ENCODE measurements at places on chromosomes 4 and X.

- no peak for DNase-seq
These were observed 1244.7 kb downstream of the STIM2 start for GRCh38 chr4:28105271-28105859.

DNA sequence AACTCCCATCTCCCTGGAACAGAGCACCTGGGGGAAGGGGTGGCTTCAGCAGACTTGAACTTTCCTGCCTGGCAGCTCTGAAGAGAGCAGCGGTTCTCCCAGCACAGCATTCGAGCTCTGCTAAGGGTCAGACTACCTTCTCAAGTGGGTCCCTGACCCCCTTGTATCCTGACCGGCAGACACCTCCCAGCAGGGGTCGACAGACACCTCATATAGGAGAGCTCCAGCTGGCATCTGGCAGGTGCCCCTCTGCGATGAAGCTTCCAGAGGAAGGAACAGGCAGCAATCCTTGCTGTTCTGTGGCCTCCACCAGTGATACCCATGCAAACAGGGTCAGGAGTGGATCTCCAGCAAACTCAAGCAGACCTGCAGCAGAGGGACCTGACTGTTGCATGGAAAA lies 244.1 kb upstream of the RASGEF1B start:
- no peak for DNase-seq

GRCh38 chr4:92304606-92305005 lies 840 bp downstream of the GRID2 start:
- DNase-seq: peak; percentile 60

DNA sequence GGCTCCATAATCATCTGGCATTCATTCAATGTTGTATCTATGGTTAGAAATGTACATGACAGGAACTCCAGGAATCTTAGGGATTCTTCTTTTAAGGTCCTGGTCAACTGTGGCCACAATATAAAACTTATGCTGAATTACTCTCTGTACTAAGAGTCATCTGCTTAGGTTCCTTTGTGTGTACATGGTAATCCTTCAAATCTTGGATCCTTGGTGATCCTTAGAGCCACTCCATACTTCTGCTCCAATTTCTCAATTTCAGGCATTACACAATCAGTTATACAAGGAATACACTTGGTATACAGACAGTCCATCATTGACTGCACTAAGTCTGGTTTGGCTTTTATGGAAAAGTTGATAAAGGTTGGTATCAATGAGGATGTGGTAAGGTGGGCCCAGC lies 5.8 kb downstream of the SRD5A3 start:
- no peak for DNase-seq

GRCh38 chrX:30997411-30997810 lies 74.4 kb downstream of the FTHL17 start:
- no peak for DNase-seq

DNA sequence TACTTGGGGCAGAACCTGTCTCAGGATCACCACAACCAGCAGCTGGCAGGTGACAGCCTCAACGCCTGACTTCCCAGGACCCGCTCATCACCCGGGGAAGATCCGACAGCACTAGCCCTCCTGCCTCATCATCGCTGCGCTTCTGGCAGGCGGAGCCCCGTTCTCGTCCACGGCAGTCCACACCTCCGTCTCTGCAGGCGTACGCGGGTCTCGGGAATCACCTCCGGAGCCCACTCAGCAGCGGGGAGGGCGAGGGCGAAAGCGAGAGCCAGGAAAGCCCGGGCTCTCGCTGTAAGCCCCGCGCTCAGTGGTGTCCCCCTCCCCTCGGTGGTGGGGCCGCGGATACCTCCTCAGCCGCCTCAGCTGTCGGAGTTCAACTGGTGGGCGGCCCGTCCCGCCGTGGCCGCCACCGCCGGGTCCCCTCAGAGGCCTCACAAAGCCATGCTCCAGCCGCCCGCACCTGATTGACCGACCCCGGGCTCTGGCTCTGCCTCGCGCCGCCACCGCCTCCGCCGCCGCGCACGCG lies 518 bp upstream of the CNKSR2 start:
- DNase-seq: peak; percentile 27

DNA sequence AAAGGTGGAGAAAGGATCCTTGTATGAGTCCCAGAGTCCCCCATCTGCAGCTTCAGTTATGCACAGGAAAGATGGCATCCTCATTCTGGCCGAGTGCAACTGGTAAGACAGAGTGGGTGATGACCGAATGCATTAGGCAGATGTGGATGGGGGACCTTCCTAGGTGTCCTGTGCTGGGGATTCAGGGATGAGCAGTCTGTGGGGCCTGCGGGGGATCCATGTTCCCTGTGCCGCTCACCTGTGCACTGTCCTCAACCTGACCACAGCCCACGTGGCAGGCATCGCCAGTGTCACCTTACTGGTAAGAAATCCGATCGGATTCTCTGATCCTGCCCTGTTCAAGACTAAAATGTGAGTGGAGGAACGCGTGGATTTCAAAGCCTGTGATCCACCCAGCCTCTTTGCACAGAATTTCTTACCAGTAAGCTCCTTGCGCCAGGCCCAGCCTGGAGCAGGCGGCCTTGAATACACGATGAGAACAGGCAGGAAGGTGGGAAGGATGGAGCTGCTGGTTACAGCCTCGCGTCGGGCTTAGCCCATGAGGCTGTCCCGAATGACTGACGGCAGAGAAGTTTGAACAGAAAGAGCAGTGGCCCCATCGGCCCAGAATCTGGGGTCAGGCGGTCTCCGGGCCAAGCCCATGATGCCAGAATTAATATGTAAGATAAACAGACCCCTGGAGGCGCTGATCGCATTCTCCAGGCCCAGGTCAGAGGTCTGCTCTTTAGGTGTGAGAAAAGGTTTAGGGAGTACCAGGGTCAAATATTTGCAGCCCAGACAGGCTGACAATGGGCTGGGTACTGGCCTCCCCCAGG lies 56.5 kb downstream of the CPZ start:
- no peak for DNase-seq

GRCh38 chr4:157882901-157883300 lies 289.9 kb downstream of the GASK1B start:
- DNase-seq: no peak

DNA sequence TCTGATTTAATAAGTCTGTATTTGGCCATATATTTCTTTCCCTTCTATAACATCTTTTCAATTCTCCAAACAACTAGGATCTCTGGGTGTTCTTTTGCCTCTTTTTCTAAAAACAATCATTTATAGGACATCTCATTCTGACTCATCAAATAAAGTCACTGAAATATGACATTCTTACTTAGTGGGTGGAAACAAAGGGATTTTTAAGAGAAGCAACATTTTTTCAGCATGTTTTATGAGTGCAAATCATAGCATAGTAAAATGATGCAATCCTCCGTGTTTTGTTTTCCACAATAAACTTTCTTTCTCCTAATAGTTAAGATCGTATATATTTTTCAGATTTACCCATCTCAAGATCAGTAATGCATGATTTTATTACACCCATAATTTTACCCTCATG lies 179.8 kb downstream of the SPCS3 start:
- DNase-seq: no peak

DNA sequence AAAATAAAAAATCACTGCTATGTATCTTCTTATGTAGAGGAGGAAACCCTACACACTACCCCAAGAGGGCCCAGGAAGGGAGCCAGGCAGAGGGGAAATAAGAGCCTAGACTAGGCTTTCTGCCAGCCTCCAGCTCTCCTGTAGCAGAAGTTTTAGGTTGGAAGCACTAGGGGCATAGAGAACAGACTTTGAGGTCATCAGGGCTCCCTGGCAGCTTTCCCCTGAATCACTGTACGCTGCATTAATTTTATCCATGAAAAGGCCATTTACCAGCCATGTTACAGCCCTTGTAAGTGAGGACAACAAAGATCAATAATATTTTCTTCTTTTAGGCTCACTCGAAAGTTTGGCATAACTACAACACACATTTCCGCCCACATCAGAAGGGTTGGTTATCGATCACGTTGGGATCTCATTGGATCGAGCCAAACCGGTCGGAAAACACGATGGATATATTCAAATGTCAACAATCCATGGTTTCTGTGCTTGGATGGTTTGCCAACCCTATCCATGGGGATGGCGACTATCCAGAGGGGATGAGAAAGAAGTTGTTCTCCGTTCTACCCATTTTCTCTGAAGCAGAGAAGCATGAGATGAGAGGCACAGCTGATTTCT lies 24.7 kb downstream of the RPL9 start:
- DNase-seq: no peak

GRCh38 chr4:184824081-184824775 lies 1.5 kb downstream of the ACSL1 start:
- no peak for DNase-seq

DNA sequence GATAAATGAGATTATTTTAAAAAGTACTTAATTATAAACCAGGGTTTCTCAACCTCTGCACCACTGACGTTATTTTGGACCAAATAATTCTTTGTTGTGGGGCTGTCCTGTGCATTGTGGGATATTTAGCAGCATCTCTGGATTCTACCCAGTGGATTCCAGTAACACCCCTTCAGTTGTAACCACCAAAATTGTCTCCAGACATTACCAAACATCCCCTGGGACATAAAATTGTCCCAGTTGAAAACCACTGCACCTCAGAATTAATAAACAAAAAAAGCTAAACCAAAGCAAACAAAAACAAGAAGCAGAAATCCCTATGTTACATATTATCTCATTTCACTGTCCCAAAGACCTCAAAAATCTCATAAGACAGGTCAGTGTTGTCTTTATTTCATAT lies 54.2 kb upstream of the GIMD1 start:
- DNase-seq: no peak

GRCh38 chrX:54807524-54808108 lies at the start of gene MAGED2:
Gene MAGED2, plus strand, starts transcription at chrX:54807745. Its CDS starts 1,587 bp downstream, at chrX:54809332.
- peak; percentile 56 for DNase-seq

DNA sequence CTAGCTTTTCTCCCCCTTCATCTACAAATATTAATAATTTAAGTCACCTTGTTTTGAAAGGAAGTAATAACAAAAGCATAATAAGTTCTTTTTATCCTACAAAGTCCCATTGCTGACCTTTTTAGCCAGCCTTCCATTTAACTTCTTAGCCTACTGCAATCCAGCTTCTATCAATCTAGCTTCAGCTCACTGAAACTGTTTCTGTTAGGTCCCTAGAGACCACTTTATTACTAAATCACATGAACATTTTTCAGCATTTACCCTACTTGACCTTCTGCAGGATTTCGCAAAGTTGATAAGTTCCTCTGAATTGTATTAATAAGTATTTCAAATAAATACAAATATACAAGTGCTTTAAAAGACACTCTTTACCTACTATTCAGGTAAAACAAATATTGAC lies 186.5 kb downstream of the ANTXR2 start:
- DNase-seq: no peak

- peak; percentile 74 for DNase-seq
These were observed 10.1 kb upstream of the LDB2 start for GRCh38 chr4:16908377-16909021.

DNA sequence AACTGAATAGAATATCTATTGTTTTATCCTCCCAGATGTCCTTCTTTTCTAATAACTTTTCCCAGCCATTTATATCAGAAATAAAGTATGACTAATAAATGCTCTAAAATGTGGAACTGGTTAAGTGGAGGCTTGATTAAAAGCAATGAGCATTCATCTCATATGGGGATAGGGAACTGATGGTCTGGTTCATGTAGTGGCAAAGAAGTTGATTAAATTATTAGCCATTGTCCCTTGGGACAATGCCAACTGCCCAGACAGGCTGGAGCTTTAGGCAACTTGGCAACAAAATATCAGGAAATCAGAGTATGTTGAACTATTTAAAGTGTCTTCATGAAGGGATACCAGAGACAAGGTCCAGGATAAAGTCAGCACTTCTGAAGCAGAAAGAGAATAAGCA lies 24.2 kb downstream of the TRO start:
- no peak for DNase-seq

DNA sequence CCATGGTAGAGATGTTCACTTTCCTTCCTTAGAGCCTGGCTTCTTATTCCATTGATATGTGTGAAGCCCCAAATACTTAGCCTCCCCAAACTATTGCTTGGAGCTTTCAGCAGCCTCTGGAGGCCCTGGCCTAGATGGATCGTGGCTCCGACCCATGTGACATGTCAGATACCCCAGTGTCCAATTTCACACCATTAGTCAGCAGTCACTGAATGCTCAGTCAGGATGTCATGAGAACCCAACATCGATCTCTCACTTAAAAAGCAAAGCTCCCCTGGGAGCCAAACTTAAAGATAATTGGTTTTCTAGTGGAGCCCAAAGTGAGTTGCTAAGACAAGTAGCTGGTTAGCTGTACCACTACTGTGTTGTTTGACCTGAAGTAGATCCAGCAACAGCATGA lies 41.6 kb upstream of the IGSF1 start:
- no peak for DNase-seq

GRCh38 chrX:15816886-15817285 lies 26.6 kb downstream of the ZRSR2 start:
- peak; percentile 11 for DNase-seq

DNA sequence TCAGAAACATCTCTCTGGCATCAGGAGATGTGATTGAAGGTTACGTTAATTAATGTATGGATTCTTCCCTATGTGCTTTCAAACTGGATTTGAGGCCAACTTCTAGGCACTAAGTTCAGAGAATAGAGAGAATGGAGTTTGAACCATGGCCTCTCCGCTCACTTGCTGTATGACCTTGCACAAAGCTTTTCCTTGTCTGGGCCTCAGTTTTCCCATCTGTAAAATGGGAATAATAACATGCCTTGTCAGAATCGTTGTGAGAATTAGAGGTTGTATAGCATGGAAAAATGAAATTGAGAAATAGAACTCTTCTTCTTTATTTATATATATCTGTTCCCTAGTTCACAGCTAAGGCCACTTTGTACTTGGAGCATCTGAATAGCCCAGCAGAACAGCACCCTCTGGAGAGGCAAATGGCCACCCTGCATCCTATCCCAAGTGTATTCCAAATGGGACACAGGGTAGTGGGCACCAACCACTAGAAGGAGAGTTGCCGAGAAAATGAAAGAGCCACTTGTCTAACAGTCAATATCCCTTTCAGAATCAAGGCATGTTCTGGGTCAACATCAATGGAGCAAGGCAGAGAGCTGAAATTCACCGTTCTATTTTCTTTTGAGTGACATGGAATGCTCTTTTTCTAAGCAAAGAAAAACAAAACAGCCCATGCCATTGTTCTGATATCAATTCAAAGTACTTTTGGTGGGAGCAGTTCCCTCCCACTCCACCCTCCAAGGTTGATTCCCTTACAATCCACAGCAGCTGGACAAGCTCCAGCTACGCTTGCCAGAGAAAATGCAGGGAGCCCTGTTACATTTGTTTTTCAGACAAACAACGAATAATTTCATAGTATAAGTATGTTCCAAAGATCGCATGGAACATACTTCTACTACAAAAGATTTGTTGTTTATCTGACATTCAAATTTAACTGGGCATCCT lies 23.3 kb upstream of the MTM1 start:
- DNase-seq: no peak

DNA sequence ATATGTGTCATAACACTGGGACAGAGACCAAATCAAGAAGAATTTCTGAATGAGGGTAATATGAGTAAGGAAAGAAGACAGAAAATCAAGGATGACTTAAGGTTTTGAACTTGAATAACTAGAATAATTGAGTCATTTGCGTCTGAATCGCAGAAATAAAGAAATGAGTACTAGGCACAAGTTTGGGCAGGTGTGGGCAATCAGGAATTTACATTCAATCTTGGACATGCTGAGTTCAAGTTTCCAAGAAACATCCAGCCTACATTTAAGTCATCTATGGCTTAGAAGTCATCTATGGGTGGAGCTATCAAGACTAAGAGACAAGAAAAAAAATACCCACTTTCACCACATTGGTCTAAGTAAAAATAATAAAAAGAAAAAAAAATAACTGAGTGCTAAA lies 30.4 kb upstream of the WDR44 start:
- no peak for DNase-seq
